Pulmonary artery endothelial cell (primary cell): ENCODE measurements at places on chromosomes 16 and 17. TPM values are rescaled to one million over a fixed set of nuclear protein-coding genes. Genes with fewer than 3 reads are reported as not detected.

DNA sequence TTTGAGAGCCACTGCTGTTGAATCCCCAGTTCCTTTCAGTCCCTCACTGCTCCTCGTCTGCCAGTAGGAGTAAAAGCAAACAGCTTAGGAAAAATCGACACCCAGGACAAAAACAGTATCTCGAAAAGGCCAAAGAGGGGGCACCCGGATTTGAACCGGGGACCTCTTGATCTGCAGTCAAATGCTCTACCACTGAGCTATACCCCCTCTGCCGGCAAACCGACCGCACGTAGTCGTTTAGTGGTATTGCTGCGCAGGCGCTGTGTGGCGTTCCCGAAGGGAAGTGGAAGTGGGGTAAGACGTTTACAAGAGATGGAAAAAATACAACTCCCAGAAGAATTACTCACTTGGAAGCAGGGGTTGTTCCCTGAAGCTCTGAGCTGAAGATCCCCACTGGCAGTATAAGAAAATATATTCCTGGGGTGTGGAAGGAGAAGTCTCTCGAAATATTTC lies 2.2 kb upstream of the PLXDC1 start:
- peak; percentile 57 for DNase-seq

DNA sequence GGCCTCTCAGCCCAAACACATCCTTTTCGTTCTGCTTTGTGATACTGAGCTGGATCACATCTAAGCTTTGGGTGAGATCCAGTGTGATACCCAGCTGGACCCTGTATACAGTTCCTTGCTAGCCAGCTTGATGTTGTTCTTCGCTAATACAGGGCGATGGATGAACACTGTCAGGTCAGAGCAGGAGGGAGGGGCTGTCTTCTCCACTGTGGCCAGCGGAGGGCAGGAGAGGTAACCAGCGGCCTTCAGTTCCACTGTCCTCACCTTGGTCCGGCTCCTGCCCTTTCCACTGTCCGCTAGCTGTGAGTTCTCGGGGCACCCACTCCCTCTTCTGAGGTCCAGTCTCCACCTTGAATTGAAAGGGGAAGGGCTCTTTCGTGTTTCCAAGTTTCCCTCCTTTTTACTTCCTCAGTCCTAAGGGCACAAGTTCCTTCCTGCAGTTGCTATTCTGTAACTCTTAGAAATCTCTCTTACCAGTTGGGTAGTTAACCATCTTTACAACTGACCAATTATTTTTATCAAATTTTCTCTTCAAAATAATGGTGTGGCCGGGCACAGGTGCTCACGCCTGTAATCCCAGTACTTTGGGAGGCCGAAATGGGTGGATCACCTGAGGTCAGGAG lies 3.0 kb upstream of the ZNF213 start:
- no peak for DNase-seq

GRCh38 chr16:80806927-80807340 lies 2.5 kb upstream of the CDYL2 start:
- peak; percentile 96 for DNase-seq

GRCh38 chr16:63323722-63324705 lies 1287.8 kb upstream of the CDH8 start:
- no peak for DNase-seq

GRCh38 chr17:8916466-8916865 lies 49.0 kb upstream of the PIK3R6 start:
- no peak for DNase-seq

DNA sequence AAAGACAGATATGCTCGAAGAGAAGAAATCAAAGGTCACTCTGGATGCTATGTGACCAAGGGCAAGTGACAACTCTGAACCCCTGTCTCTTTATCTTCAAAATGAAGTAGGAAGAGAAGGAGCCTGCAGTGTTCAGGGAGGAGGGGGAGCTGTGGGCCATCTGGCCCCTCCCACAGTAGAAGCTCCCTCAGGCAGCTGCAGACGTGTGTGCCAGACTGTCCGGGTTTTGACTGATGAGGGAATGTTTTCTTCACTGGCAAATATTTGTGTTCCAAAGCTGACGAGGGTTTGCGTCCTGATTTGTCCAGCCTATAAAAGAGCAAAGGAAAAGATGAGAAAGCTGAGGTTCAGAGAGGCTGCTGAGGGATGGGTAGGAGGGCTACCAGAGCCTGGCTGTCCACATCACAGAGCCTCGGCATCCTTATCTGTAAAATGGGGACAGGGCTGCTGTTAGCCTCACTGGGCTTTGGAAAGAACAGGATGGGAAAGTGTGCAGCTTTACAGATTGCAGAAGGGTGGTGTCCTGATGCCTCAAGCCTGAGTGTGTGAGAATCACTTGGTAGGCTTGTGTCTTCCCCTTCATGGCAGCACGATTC lies 1.8 kb upstream of the GINS2 start:
- DNase-seq, result no peak

- DNase-seq, result no peak
Measured at GRCh38 chr17:1000597-1001461, 3.9 kb downstream of the TIMM22 start.

The MGAT5B gene
- total RNA-seq, result 0.53 and 1.4 TPM in 2 replicates

The HOXB4 gene
- 3.0 and 5.1 TPM in 2 replicates for total RNA-seq

The ADCY9 gene
- 6.3 and 14.5 TPM in 2 replicates for total RNA-seq

The TMEM92 gene
- total RNA-seq, result not detected in 2 replicates
